Fibroblast of skin of scalp (primary cell): ENCODE measurements at places on chromosomes 2 and 18.

DNA sequence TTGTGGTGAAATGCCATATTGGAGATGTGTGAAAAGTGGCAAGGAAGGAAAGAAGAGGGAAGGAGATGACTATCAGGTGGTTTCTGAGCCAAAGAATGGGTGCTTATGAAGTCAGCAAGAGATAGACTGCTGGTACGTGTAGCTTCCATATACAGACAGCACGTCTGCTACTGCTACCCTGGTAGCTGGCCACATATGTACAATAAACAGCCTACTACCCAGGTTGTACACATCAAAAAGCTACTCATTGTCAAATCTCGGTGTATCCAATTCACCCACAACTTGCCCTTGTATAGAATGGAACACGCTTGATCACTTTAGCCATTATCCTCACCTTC, 761.8 kb downstream of the LRRTM4 start:
- no peak for DNase-seq

DNA sequence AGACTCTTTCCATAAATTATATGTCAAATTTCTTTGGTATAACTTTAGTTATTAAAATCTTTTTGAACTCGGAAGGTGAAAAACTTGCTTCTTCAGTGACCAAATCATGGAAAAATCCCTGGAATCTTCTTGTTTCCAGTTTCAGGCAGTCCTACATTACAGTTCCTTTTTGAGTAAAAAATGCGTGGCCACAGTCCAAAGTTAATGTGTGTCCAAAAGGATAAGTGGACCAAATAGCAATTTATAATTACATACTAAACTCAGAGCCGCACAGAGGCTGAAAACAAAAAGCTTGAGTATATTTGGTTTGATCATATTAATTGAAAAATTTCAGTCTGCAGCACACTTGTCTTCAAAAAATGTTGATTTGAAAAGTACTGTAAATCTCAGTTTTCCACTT, 28.4 kb upstream of the DYNC2LI1 start:
- DNase-seq, result peak; percentile 78

DNA sequence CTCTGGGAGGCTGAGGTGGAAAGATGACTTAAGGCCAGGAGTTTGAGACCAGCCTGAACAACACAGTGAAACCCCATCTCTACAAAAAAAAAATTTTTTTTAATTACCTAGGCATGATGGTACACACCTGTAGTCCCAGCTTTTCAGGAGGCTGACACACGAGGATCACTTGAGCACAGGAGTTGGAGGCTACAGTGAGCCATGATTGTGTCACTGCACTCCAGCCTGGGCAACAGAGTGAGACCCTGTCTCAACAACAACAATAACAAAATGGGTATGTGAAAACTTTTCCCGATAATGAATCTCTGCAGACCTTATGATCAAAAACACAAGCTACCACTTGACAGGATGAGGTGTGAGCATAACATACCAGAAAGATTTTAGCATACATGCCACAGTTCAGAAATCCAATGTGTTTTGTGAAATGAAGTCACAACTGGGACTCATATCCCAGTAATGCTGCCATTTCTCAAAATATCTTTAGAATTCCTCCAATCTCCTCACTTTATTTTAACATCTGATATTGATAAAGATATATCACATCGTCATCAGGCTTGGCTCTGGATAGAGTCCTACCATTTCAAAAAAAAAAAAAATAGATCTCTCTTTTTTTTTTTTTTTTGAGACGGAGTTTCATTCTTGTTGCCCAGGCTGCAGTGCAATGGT, 74.0 kb upstream of the PELI1 start:
- DNase-seq, result no peak

DNA sequence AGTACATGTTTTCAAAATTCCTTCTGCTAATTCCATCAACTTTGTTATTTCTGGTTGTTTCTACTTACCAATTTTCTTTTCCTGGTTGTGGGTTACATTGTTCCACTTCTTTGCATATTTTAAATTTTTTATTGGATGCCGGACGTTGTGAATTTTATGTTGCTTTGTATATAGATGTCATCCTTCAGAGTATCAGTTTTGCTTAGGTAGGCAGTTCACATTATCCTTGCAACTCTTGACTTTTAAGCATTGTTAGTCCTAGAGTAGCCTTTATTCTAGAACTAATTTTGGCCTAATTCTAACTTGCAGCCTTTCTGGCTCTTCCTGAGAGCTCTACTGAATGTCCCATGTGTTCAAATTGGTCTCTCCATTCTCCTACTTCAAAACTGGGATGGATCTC, 228.7 kb upstream of the MC4R start:
- peak; percentile 4 for DNase-seq

GRCh38 chr2:1055014-1055595, 104.5 kb downstream of the SNTG2 start:
- peak; percentile 80 for DNase-seq

- DNase-seq, result no peak
Measured at GRCh38 chr2:236889791-236890704, 195.6 kb upstream of the COPS8 start.

- peak; percentile 85 for DNase-seq
Measured at GRCh38 chr2:183059561-183059960, 19.0 kb upstream of the DUSP19 start.

- no peak for DNase-seq
Measured at GRCh38 chr2:32284321-32284720, 6.6 kb downstream of the YIPF4 start.

GRCh38 chr2:61172671-61173070, 10.7 kb downstream of the C2orf74 start:
- no peak for DNase-seq

GRCh38 chr2:65605058-65605742, 172.8 kb upstream of the SPRED2 start:
- peak; percentile 46 for DNase-seq

GRCh38 chr2:47070920-47071824, 83.9 kb downstream of the STPG4 start:
- peak; percentile 92 for DNase-seq

GRCh38 chr2:47964277-47964676, 58.0 kb upstream of the FBXO11 start:
- no peak for DNase-seq
